Activated CD8-positive, alpha-beta T cell treated with anti-CD3 and anti-CD28 coated beads, Interleukin-2, amount 10 ng/mL, durations not matched to agents 7 days and 5 days (primary cell): ENCODE measurements at places on chromosomes 4 and X. TPM values are rescaled to one million over a fixed set of nuclear protein-coding genes. Genes with fewer than 3 reads are reported as not detected.

DNA sequence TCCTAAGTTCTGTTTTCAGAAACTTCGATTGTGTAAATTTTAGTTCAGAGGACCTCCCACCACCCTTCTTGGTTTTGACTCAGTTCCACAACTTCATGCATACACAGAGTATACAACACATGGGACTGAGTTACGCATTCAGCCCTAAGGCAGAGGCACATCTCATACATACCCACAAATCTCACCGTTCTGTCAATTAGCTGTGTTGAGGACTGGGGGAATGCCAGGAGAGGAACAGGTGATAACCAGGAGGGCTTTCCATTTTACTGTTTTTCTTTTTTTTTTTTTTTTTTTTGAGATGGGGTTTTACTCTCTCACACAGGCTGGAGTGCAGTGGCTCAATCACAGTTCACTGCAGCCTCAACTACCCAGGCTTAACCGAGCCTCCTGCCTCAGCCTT lies 150.2 kb downstream of the TSPAN5 start:
- no peak for DNase-seq
- peaks cover 13% of the 10 kb centered on the region for H3K36me3 ChIP-seq
- no peaks in the 10 kb centered on the region for H3K27me3 ChIP-seq
- no peak overlapping the region for H3K27ac ChIP-seq

DNA sequence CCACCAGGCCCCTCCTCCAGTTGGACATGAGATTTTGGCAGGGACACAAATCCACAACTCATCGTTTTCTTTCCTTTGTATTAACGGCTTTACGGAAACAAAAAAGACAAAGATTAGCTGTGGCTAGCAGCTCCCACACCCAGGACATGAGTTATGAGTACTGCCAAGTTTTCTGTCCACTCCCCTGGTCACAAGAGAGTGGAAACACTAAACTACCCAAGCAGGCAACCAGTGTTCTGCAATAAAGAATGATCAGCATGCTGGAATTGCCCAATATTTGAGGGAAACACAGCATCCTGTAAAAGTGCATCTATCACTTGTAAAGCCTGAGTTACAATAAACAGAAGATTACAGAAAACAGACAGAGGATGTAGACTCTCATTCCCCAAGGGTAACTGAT lies 358.4 kb downstream of the NLGN4X start:
- no peaks in the 10 kb centered on the region for H3K27me3 ChIP-seq
- H3K4me3 ChIP-seq = no peak overlapping the region
- no peaks in the 10 kb centered on the region for H3K36me3 ChIP-seq
- DNase-seq = no peak
- H3K27ac ChIP-seq = no peak overlapping the region

DNA sequence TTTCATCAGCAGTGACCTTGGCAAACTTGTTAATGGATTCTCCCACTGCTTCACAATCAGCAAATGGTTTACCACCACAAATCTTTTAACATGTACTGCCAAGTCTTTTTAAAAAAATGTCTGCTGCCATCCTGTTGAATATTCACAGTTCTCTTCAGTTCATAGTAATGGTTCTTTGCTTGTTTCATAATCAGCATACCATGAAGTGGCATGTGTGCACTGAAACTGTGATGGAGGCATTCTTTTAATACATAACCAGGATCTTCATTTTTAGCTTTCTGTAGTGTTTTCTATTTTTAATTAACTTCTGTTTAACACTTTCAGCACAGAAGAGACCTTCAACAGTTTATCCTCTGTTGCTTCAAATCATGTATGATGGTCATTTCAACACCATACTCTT lies 230.1 kb upstream of the ARSJ start:
- no peaks in the 10 kb centered on the region for H3K36me3 ChIP-seq
- no peaks in the 10 kb centered on the region for H3K27me3 ChIP-seq
- no peak for DNase-seq
- H3K4me1 ChIP-seq = no peaks in the 10 kb centered on the region
- H3K4me3 ChIP-seq = no peak overlapping the region

DNA sequence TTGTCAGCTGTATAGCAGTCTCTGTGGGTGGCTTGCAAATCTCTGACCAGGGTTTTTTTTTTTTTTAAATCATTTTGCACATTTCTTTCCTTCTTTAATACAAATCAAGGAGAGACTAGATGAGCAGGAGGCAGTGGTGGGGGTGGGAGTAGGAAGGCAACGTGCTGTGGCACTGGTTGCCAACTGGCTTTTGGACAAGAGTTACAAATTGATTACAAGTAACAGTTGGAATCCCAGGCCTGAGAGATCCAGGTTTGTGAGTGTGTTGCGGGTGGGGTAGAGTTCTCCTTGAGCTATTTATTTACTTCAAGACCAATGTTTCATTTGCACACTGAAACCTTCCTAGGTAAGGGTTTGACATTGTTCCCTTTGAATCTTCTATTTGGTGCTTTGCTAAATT lies 325.3 kb downstream of the AFF2 start:
- H3K4me3 ChIP-seq = no peak overlapping the region
- no peaks in the 10 kb centered on the region for H3K36me3 ChIP-seq
- H3K27ac ChIP-seq = no peak overlapping the region
- no peaks in the 10 kb centered on the region for H3K4me1 ChIP-seq
- DNase-seq = no peak

- no peak overlapping the region for H3K27ac ChIP-seq
- H3K36me3 ChIP-seq = peaks cover 51% of the 10 kb centered on the region
- DNase-seq = no peak
- H3K27me3 ChIP-seq = no peaks in the 10 kb centered on the region
Observed at GRCh38 chr4:25814301-25815136, 48.3 kb downstream of the SEL1L3 start.

- peaks cover 12% of the 10 kb centered on the region for H3K36me3 ChIP-seq
- H3K27ac ChIP-seq = no peak overlapping the region
- peaks cover 17% of the 10 kb centered on the region for H3K4me1 ChIP-seq
- no peaks in the 10 kb centered on the region for H3K27me3 ChIP-seq
- no peak for DNase-seq
Observed at GRCh38 chrX:79130857-79131256, 13.6 kb upstream of the GPR174 start.

DNA sequence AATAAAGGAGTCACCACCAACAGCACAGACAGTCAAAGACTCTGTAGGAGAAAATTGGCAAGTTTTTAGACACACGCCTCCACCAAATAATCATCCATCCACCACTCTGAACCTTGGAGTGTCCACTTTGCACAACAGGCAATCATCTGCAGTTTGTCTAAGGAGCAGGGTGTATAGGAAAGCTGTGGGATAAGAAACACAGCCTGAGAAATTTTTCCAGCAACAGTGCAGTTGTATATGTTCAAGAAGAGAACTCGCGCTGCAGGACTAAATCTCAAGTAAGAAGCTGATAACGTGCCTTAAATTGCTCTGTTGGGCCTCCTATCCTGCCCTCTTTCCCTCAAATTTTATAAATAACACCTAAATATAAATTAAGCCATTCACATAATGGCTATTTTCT lies 136.7 kb upstream of the PPARGC1A start:
- no peak overlapping the region for H3K27ac ChIP-seq
- H3K36me3 ChIP-seq = no peaks in the 10 kb centered on the region
- no peaks in the 10 kb centered on the region for H3K27me3 ChIP-seq
- H3K4me1 ChIP-seq = no peaks in the 10 kb centered on the region
- H3K4me3 ChIP-seq = no peak overlapping the region

UVSSA gene
- 17.0 TPM for total RNA-seq

AMTN gene
- total RNA-seq = not detected

MAGEA3 gene
- total RNA-seq = not detected

- no peaks in the 10 kb centered on the region for H3K4me1 ChIP-seq
- peaks cover 6% of the 10 kb centered on the region for H3K27me3 ChIP-seq
- no peak overlapping the region for H3K27ac ChIP-seq
- no peak overlapping the region for H3K4me3 ChIP-seq
Observed at GRCh38 chrX:50581405-50581804, 110.8 kb upstream of the DGKK start.

- H3K4me3 ChIP-seq = no peak overlapping the region
- H3K36me3 ChIP-seq = no peaks in the 10 kb centered on the region
- no peak overlapping the region for H3K27ac ChIP-seq
- H3K4me1 ChIP-seq = no peaks in the 10 kb centered on the region
Observed at GRCh38 chrX:114675365-114675764, 91.5 kb downstream of the HTR2C start.

F9 gene
- not detected for total RNA-seq

PHOX2B gene
- total RNA-seq = not detected

CLCN5 gene
- 4.0 TPM for total RNA-seq

- H3K27me3 ChIP-seq = no peaks in the 10 kb centered on the region
- no peak overlapping the region for H3K27ac ChIP-seq
- DNase-seq = no peak
- H3K36me3 ChIP-seq = no peaks in the 10 kb centered on the region
- H3K4me1 ChIP-seq = no peaks in the 10 kb centered on the region
- H3K4me3 ChIP-seq = no peak overlapping the region
Observed at GRCh38 chr4:7426525-7427171, 8.1 kb downstream of the PSAPL1 start.

NOA1 gene
- total RNA-seq = 21.9 TPM

DNA sequence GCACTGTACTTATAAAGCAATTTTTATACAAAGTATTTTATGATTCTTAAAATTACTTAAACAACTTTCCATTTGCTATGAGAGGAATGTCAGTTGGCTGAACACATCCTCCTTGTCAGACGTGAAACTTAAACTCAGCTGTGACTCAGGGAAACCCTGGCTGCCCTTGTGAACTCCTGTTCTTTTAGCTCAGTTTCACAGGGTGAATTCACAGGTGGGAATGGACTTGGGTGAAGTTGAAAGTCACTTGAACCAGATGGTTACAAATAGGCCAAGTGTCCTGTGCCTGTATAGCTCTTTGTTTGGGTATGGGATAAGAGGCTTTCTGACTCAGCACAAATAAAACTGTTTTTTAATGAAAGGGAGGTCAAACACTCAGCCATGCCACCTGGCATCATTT lies 67.4 kb upstream of the FAM47B start:
- H3K36me3 ChIP-seq = no peaks in the 10 kb centered on the region
- DNase-seq = no peak
- H3K4me3 ChIP-seq = no peak overlapping the region
- no peaks in the 10 kb centered on the region for H3K27me3 ChIP-seq
- no peak overlapping the region for H3K27ac ChIP-seq

MAP9 gene
- total RNA-seq = 7.0 TPM

DNA sequence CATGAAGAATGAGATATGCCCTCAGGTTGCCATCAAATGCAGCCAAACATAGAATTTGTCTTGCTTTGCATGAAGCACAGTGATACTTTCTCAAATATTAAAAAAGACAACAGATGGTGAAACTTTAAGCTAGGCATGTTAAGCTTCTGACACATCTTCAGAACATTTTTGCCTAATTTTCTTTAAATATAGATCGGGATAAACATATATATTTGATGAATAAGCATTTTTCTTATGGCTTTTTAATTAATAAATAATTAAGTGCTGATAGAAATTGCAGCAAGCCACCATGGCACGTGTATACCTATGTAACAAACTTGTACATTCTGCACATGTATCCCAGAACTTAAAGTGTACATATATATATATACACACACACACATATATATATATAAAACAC lies 831.2 kb upstream of the PCDH10 start:
- no peak for DNase-seq
- no peaks in the 10 kb centered on the region for H3K36me3 ChIP-seq
- no peaks in the 10 kb centered on the region for H3K27me3 ChIP-seq

DNA sequence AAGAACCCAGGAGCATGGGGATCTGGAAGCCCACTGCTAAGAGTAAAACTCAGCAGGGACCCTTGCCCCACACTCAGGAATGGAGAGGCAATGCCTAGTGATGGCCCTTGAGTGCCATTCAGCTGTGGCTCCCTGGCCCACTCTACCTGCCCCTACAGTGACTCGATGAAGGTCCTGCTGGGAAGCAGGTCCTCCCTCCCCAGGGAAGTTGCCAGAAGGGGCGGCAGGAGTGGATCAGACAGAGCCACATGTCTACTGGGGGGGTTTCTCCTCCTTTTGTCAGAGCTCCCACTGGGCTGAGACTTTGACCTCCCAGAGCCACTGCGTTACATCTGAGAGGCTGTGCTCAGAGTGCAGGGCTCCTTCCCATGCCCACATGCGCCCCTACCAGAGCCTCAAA lies 1.2 kb downstream of the SLC10A3 start:
- peak overlapping the region; percentile 85 for H3K4me3 ChIP-seq
- peak overlapping the region; percentile 91 for H3K27ac ChIP-seq
- H3K27me3 ChIP-seq = no peaks in the 10 kb centered on the region
- H3K36me3 ChIP-seq = peaks cover 19% of the 10 kb centered on the region
- H3K4me1 ChIP-seq = peaks cover 28% of the 10 kb centered on the region

C4orf36 gene
- 0.37 TPM for total RNA-seq

DNA sequence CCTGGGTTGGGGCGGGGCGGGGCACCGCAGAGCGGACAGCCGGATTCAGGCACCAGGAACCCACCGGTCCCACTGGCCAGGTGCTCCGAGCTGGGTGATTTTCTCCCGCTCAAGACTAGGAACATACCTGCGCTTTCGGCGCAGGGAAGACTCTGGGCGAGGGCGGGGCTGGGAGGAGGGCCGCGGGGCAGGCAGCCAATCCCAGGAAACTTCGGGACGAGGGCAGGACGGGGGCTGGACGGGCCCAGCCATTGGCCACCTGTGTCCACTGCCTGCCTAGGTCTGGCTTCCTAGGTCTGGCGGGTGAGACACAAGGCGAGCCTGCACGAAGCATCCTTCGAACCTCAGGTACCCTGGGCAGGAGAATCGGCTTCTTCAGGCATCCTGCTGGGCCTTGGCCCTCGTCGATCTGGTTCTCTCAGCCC lies 274 bp upstream of the ERVMER34-1 start:
- peaks cover 46% of the 10 kb centered on the region for H3K27me3 ChIP-seq
- no peak for DNase-seq
- H3K4me3 ChIP-seq = peak overlapping the region; percentile 48
- no peaks in the 10 kb centered on the region for H3K36me3 ChIP-seq

- H3K27ac ChIP-seq = no peak overlapping the region
- no peak for DNase-seq
Observed at GRCh38 chr4:46329118-46329976, 60.6 kb downstream of the GABRA2 start.

GRCh38 chrX:100296183-100296753 lies 113.8 kb downstream of the PCDH19 start:
- H3K27ac ChIP-seq = no peak overlapping the region
- no peak for DNase-seq
- no peaks in the 10 kb centered on the region for H3K4me1 ChIP-seq
- no peaks in the 10 kb centered on the region for H3K27me3 ChIP-seq
- H3K4me3 ChIP-seq = no peak overlapping the region
- no peaks in the 10 kb centered on the region for H3K36me3 ChIP-seq

DNA sequence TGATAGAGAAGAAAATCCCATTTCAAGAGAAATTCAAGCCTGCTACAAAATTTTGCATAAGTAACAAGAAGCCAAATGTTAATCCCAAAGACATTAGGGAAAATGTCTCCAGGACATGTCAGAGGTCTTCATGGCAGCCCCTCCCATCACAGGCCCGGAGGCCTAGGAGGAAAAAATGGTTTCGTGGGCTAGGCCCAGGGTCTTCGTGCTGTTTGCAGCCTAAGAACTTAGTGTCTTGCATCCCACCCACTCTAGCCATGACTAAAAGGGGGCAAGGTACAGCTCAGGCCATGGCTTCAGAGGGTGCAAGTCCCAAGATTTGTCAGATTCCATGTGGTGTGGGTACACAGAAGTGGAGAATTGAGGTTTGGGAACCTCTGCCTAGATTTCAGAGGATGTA lies 57.8 kb upstream of the TAPT1 start:
- no peaks in the 10 kb centered on the region for H3K36me3 ChIP-seq
- H3K4me3 ChIP-seq = no peak overlapping the region
- H3K4me1 ChIP-seq = no peaks in the 10 kb centered on the region
- no peak overlapping the region for H3K27ac ChIP-seq

- no peaks in the 10 kb centered on the region for H3K36me3 ChIP-seq
- peaks cover 4% of the 10 kb centered on the region for H3K27me3 ChIP-seq
- no peak for DNase-seq
- no peaks in the 10 kb centered on the region for H3K4me1 ChIP-seq
Observed at GRCh38 chr4:47373709-47374108, 89.8 kb downstream of the COMMD8 start.

CASP3 gene
- 78.0 TPM for total RNA-seq
